ENCODE measurements at places on chromosomes 13 and 19.

GRCh38 chr19:16524991-16525734, 17.1 kb downstream of the CHERP start:
- no peak for DNase-seq

- DNase-seq = no peak
Measured at GRCh38 chr19:19486343-19487076, 28.8 kb downstream of the TSSK6 start.

DNA sequence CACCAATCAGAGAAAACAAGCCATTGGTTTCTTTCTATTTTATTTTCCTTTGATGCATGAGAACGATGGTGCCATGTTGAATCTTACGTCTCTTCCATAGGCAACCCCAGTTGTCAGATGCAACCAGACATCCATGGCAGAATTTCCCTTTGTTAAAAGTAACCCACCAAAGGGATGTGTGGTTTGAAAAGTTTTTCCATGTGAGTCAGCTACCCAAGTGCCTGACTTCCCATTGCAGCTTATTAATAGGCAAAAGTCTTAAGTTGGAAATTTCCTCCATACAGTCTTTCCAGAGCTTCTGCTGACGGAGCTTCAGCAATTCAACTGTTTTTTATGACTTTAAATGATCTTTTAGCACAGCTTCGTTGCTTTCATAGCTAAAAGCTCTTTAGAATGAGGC, 73.8 kb upstream of the FAM216B start:
- DNase-seq = peak; percentile 0

DNA sequence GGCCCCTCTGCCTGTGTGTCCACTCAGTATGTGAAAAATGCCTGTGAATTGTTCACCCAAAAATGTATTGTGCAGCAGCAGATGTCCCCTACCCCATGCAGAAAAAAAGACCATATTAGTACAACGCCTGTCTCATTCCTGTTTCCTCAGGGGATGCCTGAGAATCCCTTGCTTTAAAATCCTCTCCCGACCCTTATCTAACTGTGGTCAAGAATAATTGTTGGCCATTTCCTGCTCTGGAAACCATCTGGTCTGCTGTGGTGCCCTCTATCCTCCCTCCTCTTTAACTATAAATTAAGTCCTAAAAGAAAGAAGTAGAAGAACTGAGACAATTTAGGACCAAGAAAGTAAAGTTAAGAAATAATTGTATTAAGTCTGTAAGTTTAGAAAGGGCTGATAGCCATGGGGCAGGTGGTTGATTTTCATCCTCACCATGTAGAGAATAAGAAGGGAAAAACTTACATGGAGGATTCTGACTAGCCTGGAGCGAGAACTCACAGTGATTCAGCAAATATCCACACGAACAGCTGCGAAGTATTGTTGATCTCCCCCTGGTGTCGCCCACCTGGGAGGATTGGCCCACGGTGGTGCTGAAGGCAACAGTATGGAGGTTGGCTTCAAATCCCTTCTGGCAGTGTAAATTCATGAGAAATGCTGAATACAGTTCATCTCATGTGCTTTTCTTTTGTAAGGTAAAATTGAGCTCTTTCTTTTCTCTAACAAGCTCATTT, 85.6 kb downstream of the COL4A2 start:
- DNase-seq = no peak

DNA sequence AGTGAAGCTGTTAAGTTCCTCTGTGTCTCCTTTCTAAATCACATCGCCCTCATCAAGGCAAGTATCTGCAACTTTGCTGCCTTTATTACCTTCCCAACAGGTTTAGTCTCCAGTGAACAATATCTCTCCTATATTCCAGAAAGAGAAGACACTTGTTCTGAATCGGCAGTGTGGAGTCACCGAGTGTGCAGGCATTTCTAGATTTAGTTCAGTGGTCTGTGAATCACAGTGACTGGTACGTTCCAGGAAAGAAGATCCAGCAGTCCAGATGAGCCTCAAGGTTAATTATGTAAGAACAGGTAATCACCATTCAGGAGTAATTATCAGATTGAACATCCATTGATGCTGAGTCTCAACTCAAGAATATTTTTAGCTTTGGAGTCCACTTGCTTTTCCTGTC, 497.0 kb downstream of the FOXO1 start:
- DNase-seq = no peak

DNA sequence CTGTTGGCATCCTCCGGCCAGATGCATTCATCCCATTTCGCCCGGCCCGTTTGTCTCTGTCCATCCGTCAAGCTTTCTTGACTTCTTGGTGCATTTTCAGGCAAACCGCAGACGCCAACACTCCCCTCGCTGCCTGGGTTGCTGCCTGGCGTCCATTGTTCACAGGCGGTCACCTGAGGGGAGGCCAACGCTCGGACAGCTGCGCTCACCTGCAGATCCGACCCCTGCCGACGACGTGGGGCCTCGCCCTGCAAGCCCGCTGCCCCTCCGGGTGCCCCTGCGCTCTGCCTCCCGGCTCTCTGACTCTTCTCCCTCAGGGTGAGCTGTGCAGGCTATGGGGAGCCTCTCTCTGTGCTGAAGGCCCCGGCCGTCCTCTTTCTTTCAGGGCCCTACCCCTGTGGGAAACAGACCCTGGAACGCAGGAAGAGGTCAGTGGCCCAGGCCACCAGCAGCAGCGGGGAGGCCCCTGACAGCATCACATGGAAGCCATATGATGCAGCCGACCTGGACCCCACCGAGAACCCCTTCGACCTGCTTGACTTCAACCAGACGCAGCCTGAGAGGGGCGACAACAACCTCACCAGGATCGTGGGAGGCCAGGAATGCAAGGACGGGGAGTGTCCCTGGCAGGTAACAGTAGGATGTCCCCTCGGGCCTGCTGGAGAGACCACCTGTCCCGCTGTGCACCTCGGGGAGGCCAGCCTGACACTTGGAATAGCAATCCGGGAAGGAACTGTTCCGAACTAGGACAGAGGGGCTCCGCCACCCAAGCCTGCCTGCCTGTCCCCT, 14.8 kb upstream of the PROZ start:
- DNase-seq = no peak

- no peak for DNase-seq
Measured at GRCh38 chr19:47321630-47322029, 10.3 kb upstream of the C5AR2 start.

DNA sequence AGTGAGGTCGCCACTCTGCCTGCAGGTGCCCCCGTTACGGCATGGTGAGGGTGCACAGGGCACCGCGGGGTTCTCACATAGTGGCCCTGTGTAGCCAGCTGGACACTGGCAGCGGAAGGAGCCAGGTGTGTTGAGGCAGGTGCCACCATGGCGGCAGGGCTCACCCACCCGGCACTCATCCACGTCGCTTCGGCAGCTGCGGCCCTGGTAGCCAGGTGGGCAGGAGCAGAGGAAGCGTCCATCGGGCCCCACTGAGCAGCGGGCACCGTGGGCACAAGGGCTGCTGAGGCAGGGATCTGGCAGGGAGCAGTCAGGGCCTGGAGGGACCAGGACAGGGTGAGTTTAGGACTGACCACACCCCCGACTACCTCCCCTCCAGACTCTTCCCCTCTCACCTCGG, 8.8 kb downstream of the NOTCH3 start:
- no peak for DNase-seq

DNA sequence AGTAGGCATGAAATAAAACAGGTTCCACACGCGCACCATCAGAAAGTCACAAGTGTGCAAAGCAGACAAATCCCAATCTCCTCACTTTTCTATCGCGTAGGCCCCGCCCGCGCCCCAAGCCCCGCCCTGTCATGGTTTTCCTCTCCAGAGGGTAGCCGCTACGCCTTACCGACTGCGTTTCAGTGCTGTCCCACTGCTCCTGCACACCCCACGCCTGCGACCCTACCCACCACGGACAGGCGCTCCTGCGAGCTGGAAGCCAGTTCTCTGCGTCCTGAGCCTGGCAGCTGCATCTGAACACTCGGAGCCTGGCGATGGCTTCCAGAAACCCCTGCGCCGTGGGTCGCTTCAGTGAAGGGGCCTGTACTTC, 379 bp upstream of the ZNF470 start:
- DNase-seq = peak; percentile 23

DNA sequence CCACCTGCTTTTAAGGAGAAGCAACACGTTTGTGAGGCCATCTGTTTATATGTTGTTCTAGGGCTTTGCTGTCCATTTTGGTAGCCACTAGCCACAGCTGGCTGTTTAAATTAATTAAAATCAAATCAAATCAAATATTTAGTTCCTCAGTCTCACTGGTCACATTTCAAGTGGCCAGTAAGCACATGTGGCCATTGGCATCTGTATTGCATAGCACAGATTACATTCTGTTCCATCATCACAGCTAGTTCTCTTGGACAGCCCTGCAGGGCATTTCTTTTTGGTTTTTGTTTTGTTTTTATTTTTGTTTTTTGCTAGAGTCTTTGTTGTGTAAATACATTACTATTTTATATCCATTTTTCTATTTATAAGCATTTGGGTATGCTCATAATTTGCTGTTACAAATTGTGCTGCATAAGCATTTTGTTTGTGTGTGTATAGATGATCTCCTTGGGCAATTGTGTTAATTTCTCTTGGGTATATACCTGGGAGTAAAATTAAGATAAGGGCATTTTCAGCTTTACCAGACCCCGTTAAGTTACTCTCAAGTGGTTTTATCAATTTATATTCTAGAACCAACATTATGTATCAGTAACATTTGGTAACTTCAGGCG, 31.3 kb downstream of the SAE1 start:
- no peak for DNase-seq

DNA sequence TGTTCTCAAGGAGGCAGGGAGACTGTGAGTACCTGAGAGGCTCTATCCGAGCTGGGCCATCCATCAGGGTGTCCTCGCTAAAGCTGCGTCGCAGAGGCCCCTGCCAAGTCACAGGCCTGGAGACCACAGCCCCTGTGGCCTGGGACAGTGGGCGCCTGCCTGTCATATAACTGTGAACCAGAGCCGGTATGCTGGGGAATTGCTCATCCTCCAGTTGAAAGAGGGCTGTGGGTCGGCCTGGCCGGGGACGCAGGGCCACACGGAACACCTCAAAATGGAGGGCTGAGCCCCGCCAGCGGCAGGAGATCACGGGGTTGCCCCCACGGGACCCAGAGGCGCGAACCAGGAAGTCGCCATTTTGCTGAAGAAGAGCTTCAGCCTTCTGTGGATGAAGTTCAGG, 6.6 kb downstream of the SH2D3A start:
- DNase-seq = no peak

GRCh38 chr13:20814224-20814910, 40.6 kb upstream of the EEF1AKMT1 start:
- peak; percentile 51 for DNase-seq

- no peak for DNase-seq
Measured at GRCh38 chr13:31436478-31436877, 236.7 kb downstream of the B3GLCT start.

DNA sequence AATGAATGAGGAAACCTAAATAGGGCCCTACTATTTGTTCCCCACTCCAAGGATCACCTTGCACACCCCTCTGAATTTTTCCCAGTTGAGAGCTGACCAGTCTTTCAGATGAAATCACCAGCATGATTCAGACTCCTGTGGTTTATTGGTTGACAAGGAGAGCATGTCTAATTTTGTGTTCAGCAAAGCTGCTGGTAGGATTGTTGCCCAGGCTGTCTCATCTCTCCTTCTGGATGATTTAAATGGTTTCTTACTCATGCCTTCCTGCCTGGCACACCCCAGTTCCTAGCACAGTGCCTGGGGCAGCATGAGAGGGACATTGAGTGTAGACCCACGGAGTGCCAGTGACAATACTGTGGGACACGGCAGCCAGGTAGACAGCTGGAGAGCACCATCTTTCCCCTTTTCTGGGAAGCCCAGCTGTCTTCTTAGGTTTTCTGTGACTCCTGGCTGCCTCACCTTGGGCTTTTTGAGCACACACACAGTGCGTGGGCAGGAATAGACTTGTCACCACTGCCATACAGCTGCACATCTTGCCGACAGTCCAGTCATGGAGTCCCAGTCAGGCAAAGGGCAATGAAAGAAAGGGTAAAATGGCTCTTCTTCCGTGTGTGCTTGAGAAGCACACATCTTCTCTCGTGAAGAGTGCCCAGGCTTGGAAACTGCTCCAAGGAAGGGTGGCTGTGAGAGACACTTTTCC, 12.3 kb downstream of the FGF9 start:
- DNase-seq = no peak

DNA sequence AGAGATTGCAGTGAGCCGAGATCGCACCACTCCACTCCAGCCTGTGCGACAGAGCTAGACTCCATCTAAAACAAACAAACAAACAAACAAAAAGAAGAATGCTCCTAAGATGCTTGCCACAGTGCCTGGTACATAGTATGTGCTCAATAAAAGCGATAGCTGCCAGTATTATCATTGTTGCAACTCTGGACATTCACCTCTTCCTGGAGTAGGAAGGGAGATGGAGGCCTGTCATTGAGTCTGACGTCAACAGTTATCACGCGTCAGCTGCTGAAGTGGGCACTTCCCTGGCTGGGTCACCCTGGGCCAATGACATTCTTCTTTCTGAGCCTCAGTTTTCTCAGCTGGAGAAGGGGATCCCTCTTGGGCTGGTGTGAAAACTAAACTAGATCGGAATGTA, 4.2 kb upstream of the PLAUR start:
- no peak for DNase-seq

GRCh38 chr13:43373400-43373799, 350.0 kb downstream of the DNAJC15 start:
- no peak for DNase-seq

GRCh38 chr13:95174517-95174916, 126.7 kb downstream of the ABCC4 start:
- no peak for DNase-seq

GRCh38 chr13:43333176-43333575, 309.8 kb downstream of the DNAJC15 start:
- no peak for DNase-seq

- DNase-seq = peak; percentile 91
Measured at GRCh38 chr19:39078436-39079200, 5.5 kb upstream of the ACP7 start.

GRCh38 chr13:76745261-76746200, 140.7 kb downstream of the KCTD12 start:
- no peak for DNase-seq

All from amniotic stem cell (primary cell).